ENCODE measurements at places on chromosomes 3 and 15.

DNA sequence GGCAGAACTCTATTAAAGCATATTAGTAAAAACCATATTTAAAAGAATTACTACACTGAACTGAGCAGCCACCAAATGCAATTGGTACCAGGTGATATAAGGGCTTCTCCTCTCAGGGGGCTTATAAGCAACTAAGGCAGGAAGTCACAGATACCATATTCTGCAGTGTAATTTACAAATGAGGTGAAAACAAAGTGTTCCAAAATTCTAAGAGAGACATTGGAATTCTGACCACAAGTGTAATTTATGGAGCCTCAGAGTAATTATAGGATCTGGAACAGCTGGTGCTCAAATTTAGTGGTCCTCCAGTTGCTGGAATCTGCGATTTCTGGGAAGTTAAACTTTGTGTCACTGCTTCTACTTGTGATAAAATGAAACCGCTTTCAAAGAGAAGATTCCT is 3.1 kb upstream of the NR1I2 start:
- DNase-seq = no peak

GRCh38 chr3:114994554-114995341 is 152.3 kb downstream of the ZBTB20 start:
- DNase-seq = no peak

DNA sequence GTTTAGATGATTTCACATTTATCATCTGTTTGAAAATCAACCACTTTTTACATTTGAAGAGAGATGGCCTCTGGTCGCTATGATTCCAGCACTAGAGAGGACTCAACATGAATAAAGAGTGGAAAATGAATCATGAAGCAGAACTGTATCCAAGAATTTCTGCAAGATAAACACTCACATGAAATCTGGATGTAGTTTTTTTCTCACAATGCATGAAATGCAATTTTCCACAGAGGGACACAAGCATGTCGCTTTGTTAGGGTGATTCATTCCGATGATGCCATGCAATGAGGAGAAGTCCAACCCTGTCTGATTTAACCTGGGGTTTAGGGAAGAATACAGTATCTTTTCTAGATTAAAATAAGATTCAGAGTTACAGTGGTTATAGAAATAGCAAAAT is 50.4 kb upstream of the ADCY5 start:
- no peak for DNase-seq

- DNase-seq = no peak
Observed at GRCh38 chr3:124444075-124444474, 286.2 kb upstream of the UMPS start.

GRCh38 chr3:137024348-137024747 is 66.6 kb downstream of the IL20RB start:
- no peak for DNase-seq

DNA sequence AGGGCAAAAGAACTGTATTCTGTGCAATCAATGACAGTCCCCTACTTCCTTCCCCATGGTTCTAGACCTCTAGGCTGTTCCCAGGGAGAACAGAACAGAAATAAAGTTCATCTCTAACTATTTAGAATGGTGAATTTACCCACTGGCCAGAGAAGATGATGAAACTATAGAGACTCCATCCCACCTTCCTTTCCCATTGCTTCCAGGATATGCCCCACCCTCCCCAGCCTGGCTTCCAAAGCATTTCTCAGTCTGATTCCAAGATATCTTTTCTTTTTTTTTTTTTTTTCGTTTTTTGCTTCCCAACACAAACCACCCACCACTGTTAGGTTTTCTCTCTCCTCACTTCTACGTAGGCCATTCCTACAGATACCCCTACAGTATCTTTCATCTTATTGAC is 25.1 kb upstream of the SMAD3 start:
- DNase-seq = no peak

DNA sequence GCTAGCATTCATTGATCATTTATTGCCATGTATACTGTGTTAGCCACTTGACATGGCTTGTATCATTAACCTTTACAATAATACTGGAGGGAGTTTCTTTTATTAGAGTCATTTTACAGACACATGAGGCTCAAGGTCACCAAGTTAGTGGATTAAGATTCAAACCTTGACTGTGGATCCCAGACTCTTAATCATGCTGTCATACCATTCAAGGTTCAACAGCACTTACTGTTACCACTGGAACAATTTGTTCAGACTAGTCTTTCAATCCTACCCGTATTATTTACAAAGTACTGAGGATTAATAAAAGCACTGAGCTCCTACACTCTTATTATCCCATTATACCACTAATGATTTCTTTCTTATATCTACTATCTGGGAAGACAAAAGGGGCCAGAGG is 1.2 kb downstream of the COX17 start:
- no peak for DNase-seq
